ENCODE measurements at places on chromosomes 12 and 14. TPM values are rescaled to one million over a fixed set of nuclear protein-coding genes. Genes with fewer than 3 reads are reported as not detected.

The OR6C2 gene
- not detected for total RNA-seq

The LRFN5 gene
- total RNA-seq = not detected

The TARBP2 gene
- total RNA-seq = 36.9 TPM

The LRTM2 gene
- total RNA-seq = not detected

The PTPN6 gene
- 397 TPM for total RNA-seq

The RERGL gene
- total RNA-seq = not detected

The MOK gene
- total RNA-seq = 4.1 TPM

The DICER1 gene
- total RNA-seq = 57.5 TPM

- H3K4me3 ChIP-seq = peak overlapping the region; percentile 35
- no peaks in the 10 kb centered on the region for H3K36me3 ChIP-seq
- H3K4me1 ChIP-seq = peaks cover 39% of the 10 kb centered on the region
These were observed 48.2 kb upstream of the PLXNC1 start for GRCh38 chr12:94100211-94100627.

- H3K4me3 ChIP-seq = no peak overlapping the region
- H3K4me1 ChIP-seq = no peaks in the 10 kb centered on the region
- peaks cover 7% of the 10 kb centered on the region for H3K27me3 ChIP-seq
- no peak for DNase-seq
- H3K36me3 ChIP-seq = no peaks in the 10 kb centered on the region
These were observed 29.3 kb upstream of the ARHGAP5 start for GRCh38 chr14:32047791-32048190.

- H3K27ac ChIP-seq = no peak overlapping the region
- peak; percentile 11 for DNase-seq
- no peak overlapping the region for H3K4me3 ChIP-seq
- H3K36me3 ChIP-seq = no peaks in the 10 kb centered on the region
- H3K4me1 ChIP-seq = peaks cover 13% of the 10 kb centered on the region
- peaks cover 13% of the 10 kb centered on the region for H3K27me3 ChIP-seq
These were observed 227.3 kb upstream of the RTL1 start for GRCh38 chr14:101130861-101131260.

DNA sequence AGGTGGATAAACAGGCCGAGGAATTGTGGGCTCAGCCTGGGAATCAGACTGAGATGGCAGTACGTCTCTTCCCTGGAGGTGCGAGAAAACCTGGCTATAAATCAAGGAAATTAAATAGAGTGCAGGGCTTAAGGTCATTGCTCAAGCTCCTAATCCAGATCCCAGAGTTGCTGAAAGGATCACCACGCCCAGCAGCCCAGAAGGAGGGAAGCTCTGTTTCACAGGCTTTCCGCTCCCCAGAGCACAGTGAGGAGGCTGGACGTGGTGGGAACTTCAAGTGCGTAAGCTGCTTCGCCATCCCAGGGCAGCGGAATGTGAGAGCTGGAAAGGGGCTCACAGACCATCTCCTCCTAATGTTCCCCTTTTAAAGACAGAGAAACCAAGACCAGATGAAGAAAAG, 651.6 kb upstream of the TBX3 start:
- H3K4me3 ChIP-seq = no peak overlapping the region
- no peaks in the 10 kb centered on the region for H3K36me3 ChIP-seq
- H3K27ac ChIP-seq = no peak overlapping the region
- DNase-seq = no peak
- no peaks in the 10 kb centered on the region for H3K4me1 ChIP-seq
- no peaks in the 10 kb centered on the region for H3K27me3 ChIP-seq

GRCh38 chr12:116538682-116539305, 20.4 kb upstream of the MAP1LC3B2 start:
- no peaks in the 10 kb centered on the region for H3K27me3 ChIP-seq
- H3K36me3 ChIP-seq = no peaks in the 10 kb centered on the region
- no peak overlapping the region for H3K4me3 ChIP-seq

- DNase-seq = no peak
- no peaks in the 10 kb centered on the region for H3K4me1 ChIP-seq
- no peaks in the 10 kb centered on the region for H3K27me3 ChIP-seq
- H3K36me3 ChIP-seq = no peaks in the 10 kb centered on the region
These were observed 84.3 kb downstream of the FZD10 start for GRCh38 chr12:130246560-130246959.

DNA sequence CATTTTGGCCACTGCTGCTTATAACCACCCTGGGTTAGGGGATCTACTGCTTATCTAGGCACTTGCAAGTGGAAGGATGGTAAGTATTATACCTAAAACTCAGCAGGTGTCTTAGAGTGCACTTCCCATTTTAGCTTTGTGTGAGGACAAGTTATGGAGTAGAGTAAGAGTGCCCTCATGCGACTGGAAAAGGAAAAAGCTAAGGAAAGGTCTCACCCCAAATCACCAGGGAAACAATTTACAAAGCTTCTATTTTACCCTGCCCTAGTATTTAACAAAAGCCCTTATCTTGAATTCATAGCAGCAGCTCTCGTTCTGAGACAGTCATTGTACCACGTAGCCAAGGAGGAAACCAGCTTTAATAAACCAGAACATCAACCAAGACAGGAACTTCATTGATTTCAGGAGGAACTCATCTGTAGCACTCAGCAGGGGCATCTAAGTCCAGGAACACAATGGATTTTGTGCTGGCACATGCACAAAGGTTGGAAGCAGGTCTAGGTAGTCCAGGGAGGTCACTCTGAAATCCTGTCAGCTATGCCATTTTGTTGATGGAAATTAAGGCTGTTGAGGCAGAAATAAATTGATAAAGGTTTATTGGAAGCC, 2.9 kb downstream of the RDH12 start:
- peak; percentile 53 for DNase-seq
- H3K27ac ChIP-seq = no peak overlapping the region
- no peak overlapping the region for H3K4me3 ChIP-seq
- H3K36me3 ChIP-seq = no peaks in the 10 kb centered on the region

DNA sequence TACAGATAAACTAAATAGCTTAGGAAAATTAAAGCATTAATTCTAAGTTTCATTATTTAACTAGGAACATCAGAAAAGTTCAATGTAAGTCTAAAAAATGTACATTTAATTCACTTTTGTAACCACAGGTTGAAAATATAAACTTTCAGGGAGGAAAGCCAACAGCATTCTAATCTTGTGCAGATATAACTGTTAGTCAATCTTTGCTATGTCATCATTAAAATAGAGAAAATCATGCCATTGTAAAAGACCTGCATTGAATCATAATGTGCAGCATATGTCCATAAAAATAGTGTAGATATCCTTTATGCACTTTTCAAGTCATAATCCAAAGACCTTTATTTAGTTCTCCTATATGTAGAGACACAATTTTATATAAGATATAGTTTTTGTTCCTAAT, 207.3 kb downstream of the ALG10B start:
- H3K27ac ChIP-seq = no peak overlapping the region
- H3K27me3 ChIP-seq = no peaks in the 10 kb centered on the region
- H3K4me1 ChIP-seq = no peaks in the 10 kb centered on the region
- H3K4me3 ChIP-seq = no peak overlapping the region
- DNase-seq = no peak

DNA sequence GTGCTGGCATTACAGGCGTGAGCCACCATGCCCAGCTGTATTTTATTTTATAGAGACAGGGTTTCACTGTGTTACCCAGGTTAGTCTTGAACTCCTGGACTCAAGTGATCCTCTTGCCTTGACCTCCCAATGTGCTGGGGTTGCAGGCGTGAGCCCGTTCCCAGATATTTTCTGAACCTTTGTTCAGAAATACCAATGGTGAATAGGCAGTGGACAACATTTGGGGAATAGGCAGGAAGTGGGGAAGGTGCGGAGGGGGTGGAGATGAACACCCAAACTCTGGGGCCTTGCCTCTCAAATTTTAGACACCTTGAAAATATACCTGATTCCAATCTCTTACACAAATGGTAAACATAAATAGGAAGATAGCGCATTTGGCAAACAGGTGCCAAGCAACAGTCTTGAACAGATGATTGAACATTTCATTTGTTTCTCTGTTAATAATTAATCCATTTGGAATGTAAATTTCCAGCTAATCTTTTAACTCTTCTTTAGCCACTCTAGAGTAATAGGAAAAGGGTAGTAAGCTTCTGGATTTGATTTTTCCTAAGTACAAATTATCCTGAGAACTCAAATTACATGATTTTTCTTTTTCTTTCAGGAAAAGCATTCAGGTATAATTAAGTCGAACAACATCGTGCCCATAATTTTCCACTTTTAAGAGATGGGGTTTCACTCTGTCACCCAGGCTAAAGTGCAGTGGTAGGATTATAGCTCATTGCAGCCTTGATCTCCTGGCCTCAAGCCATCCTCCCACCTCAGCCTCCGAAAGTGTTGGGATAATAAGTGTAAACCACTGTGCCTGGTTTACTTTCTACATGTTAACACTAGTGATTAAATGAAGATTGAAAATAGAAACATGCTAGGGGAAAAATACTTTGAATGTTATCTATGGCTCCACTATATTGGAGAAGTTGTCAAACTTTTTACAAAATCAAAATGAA, 22.9 kb upstream of the RNF34 start:
- no peaks in the 10 kb centered on the region for H3K4me1 ChIP-seq
- DNase-seq = no peak
- no peak overlapping the region for H3K27ac ChIP-seq
- no peaks in the 10 kb centered on the region for H3K36me3 ChIP-seq
- no peak overlapping the region for H3K4me3 ChIP-seq

DNA sequence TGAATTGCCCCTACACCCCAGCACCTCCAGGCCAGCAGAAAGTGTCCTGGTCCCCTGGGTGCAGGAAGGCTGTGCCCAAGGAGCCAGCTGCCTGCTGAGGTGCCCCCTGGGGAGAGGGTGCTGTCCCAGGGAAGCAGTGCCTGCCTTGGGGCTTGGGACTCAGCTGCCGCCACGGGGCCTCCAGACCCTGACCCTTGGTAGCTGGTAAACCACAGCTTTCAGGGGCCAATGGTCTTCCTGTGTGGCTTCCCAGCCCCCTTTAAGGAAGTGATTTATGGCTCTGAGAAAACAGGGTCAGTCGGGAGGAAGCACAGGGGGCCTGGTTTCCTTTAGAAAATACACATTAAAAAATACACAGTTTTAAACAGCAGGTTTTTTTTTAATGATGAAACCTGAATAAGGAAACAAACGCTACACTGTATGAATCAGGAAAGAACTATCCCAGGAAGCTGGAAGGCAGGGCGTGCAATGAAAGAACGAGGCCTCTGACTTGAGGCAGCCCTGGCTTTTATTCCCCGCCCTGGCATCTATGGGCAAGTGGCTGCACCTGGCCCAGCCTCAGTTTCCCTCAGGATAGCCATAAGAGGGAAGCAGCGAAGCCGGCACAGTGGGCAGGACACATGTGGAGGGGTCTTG, 40.6 kb upstream of the EML1 start:
- peaks cover 20% of the 10 kb centered on the region for H3K4me1 ChIP-seq
- no peak for DNase-seq
- no peak overlapping the region for H3K4me3 ChIP-seq

DNA sequence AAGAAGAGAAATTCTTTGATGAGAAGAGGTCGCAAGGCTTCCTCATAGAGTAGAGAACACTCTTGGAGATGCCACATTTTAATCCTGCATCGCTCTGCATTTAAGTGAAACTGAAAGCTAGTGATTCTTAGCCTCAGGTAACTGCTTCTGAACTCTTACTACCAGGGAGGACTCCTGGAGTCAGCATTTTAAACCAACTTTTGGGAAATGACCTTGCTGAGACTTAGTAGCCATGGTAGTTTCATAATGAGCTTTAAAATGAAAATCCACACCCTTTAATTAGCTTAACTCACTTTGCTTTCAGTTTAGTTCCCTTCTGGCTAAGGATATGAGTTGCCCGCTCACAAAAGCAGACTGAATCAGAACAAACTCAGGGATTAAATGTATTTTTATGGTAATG, 80.3 kb downstream of the SYNE2 start:
- H3K4me3 ChIP-seq = peak overlapping the region; percentile 6
- H3K36me3 ChIP-seq = peaks cover 22% of the 10 kb centered on the region
- H3K27ac ChIP-seq = peak overlapping the region; percentile 7
- no peaks in the 10 kb centered on the region for H3K27me3 ChIP-seq
- no peak for DNase-seq

DNA sequence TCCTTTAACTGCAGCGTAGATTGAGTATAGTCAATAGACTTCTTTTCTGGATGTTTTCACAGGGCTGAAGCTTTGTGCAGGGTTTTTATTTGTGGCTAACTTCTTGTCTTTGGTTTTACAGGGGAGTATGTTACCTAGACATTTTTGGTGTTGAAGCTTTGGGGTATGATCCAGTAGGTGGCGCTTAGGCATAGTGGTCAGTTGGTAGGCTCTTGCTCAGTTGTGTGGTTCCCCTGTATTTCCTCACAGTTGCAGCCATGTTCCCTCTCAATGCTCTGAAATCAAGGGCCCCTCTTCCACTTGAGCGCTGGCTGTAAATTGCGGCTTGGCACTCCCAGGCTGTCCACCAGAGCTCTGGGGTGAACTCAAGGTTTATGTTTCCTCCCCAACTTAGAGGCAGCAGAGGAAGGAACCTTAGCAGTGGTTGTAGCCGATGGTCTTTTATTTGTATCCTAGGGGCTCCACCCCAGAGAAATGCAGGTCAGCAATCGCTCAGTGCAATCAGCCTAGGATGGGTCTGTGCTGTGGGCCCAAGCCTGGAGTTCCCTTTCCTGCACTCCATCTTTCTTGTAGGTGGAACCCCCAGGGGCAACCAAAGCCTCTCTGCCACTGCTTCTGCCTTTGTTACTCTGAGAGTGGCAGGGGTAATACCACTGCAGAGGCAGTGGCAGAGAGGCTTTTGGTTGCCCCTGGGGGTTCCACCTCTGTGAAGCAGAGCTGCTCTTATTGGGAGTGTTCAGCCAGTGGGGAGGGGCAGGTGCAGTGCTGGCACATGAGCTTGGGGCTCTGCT, 55.1 kb downstream of the CMAS start:
- H3K27me3 ChIP-seq = peaks cover 9% of the 10 kb centered on the region
- H3K27ac ChIP-seq = no peak overlapping the region
- H3K4me1 ChIP-seq = peaks cover 13% of the 10 kb centered on the region
- no peak overlapping the region for H3K4me3 ChIP-seq
- H3K36me3 ChIP-seq = no peaks in the 10 kb centered on the region

- no peaks in the 10 kb centered on the region for H3K27me3 ChIP-seq
- H3K36me3 ChIP-seq = peaks cover 25% of the 10 kb centered on the region
- peak; percentile 79 for DNase-seq
- H3K4me1 ChIP-seq = peaks cover 27% of the 10 kb centered on the region
- H3K4me3 ChIP-seq = no peak overlapping the region
These were observed 12.8 kb downstream of the STX2 start for GRCh38 chr12:130826151-130826801.

- H3K36me3 ChIP-seq = no peaks in the 10 kb centered on the region
- no peak overlapping the region for H3K4me3 ChIP-seq
- no peaks in the 10 kb centered on the region for H3K27me3 ChIP-seq
- H3K27ac ChIP-seq = no peak overlapping the region
- DNase-seq = no peak
These were observed 72.5 kb upstream of the SRRM4 start for GRCh38 chr12:118908811-118909210.

- peaks cover 2% of the 10 kb centered on the region for H3K27me3 ChIP-seq
- H3K36me3 ChIP-seq = peaks cover 3% of the 10 kb centered on the region
- no peak overlapping the region for H3K4me3 ChIP-seq
- H3K27ac ChIP-seq = no peak overlapping the region
- H3K4me1 ChIP-seq = peaks cover 11% of the 10 kb centered on the region
- no peak for DNase-seq
These were observed 25.8 kb downstream of the GPR135 start for GRCh38 chr14:59439256-59439965.

- peak overlapping the region; percentile 56 for H3K27ac ChIP-seq
- no peaks in the 10 kb centered on the region for H3K27me3 ChIP-seq
- H3K4me3 ChIP-seq = peak overlapping the region; percentile 49
- no peak for DNase-seq
- H3K36me3 ChIP-seq = peaks cover 88% of the 10 kb centered on the region
These were observed 91.9 kb downstream of the LGMN start for GRCh38 chr14:92656306-92657081.

Measured in activated CD8-positive, alpha-beta T cell treated with anti-CD3 and anti-CD28 coated beads, Interleukin-2, amount 10 ng/mL, durations not matched to agents 7 days and 5 days (primary cell).